MCF 10A (cell line): ENCODE measurements at places on chromosomes 3 and 15.
A peak's percentile ranks its signal among the peaks of the same experiment; 100 is the strongest.

GRCh38 chr3:128083980-128084674, 31.9 kb downstream of the SEC61A1 start:
- DNase-seq, result no peak
- H3K27ac ChIP-seq, result peak overlapping the region; percentile 54
- H3K4me1 ChIP-seq, result peaks cover 8% of the 10 kb centered on the region
- peaks cover 86% of the 10 kb centered on the region for H3K36me3 ChIP-seq
- H3K27me3 ChIP-seq, result no peaks in the 10 kb centered on the region

GRCh38 chr15:25469377-25469776, 30.6 kb upstream of the UBE3A start:
- peaks cover 22% of the 10 kb centered on the region for H3K4me1 ChIP-seq
- peak; percentile 27 for DNase-seq
- H3K36me3 ChIP-seq, result no peaks in the 10 kb centered on the region
- no peaks in the 10 kb centered on the region for H3K27me3 ChIP-seq
- no peak overlapping the region for H3K27ac ChIP-seq

GRCh38 chr3:58068122-58068809, 60.0 kb downstream of the FLNB start:
- peaks cover 16% of the 10 kb centered on the region for H3K36me3 ChIP-seq
- H3K27ac ChIP-seq, result peak overlapping the region; percentile 63
- no peak for DNase-seq

DNA sequence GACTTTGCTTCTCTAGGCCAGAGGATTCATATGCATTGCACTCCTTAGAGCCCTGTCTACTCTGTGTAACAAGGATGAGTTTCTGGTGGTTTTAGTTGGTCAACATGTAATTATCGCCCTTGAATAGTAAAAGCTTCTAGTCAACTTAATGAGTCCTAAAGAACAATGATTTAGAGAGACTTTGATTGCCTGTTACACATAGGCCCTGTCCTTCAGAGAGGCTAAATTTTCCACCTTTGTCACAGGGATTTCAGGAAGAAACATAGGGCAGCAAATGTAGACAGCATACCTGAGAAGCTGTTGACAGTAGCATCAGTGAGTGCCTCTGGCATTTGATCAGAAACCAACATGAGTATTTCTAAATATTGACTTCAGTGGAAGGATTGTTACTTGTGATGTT, 7.1 kb downstream of the BTLA start:
- H3K4me3 ChIP-seq, result no peak overlapping the region
- H3K27ac ChIP-seq, result no peak overlapping the region
- no peaks in the 10 kb centered on the region for H3K36me3 ChIP-seq
- no peak for DNase-seq
- H3K4me1 ChIP-seq, result no peaks in the 10 kb centered on the region

- H3K4me1 ChIP-seq, result peaks cover 8% of the 10 kb centered on the region
Measured at GRCh38 chr15:68427963-68428362, 4.0 kb downstream of the ITGA11 start.

DNA sequence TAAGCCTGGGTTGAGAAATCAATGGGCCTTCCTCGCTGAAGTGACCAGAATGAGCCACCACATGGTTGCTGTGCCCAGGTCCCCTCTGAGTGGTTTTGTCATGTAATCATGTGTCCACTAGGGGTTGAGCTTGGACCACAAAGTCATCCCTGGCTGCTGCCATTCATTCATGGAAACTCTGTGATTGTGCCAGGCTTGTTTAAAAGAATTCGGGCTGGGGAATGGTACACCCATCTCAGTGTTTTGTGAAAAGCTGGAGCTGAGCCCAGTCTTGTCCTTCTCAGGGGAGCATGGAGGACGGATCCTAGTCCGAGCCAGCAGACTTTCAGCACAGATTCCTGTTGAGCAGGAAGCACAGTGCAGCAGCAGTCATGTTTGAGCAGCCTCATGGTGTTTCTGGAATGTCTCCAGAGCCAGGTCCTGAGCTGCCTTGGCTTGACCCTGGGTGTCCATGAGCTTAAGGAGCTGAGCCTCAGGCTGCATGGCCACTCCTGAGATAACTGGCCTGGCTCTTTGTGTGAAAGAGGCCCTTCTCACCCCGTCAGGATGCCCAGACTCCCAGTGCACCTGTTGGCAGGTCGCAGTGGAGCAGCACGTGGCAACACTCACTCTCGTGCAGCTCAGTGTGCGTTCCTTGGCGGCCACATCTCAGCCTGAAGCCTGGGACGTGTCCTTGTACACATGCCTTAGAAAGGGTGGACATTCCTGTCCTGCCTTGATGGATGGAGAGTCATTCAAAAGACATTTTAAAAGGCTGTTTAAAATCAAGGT, 260.3 kb upstream of the TPM1 start:
- H3K36me3 ChIP-seq, result peaks cover 15% of the 10 kb centered on the region
- peak; percentile 86 for DNase-seq
- no peak overlapping the region for H3K27ac ChIP-seq
- no peaks in the 10 kb centered on the region for H3K27me3 ChIP-seq
- H3K4me1 ChIP-seq, result peaks cover 28% of the 10 kb centered on the region
- H3K4me3 ChIP-seq, result no peak overlapping the region

DNA sequence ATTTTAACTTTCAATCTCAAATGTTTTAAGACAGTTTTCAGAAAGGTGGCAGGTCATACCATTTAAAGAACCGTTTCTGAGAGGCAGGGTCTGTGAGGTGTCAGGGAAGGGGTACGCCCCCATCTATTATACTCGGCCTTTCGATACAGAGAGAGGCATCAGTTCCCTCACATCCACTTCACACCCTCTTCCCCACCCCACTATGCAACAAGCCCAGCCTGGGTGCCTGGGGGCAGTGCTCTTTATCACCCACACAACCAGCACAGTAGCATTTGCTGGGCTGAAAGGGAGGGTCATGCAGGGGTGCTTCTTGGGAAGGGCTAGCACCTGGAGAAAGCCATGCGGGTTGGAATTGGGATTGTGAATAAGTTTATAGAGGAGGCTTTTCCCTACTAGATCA, 56.0 kb upstream of the KCNMB2 start:
- H3K4me3 ChIP-seq, result no peak overlapping the region
- no peak overlapping the region for H3K27ac ChIP-seq
- H3K4me1 ChIP-seq, result no peaks in the 10 kb centered on the region

DNA sequence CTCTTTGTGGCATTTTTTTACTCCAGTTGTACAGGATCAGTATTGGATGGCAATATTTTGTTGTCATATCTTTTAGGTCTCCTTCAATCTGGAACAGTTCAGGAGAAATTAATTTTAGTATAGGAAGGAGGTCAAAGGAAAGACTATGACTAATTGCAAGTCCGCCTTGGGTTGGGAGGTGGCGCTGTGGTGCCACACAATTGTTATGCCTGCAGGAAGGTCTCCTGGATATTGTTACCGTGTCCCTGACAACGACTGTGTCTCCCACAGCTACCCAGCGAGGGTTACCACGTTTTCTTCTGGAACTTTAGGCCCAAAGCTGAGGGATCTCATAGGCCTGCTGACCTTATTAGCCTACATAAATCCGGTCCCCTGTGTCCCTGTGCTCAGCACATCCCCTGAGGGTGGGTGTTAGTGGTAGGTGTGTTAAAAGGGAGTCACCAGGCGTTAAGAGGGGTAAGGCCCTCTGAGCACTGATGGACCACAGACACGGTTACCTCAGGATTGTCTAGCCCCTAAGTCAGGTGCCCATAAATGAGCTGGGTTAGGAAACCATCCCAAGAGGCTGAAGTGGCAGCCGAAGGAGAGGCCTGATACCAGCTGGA, 31.5 kb downstream of the KCNAB1 start:
- DNase-seq, result peak; percentile 69
- H3K4me3 ChIP-seq, result no peak overlapping the region
- H3K27ac ChIP-seq, result no peak overlapping the region
- no peaks in the 10 kb centered on the region for H3K36me3 ChIP-seq
- H3K27me3 ChIP-seq, result no peaks in the 10 kb centered on the region

DNA sequence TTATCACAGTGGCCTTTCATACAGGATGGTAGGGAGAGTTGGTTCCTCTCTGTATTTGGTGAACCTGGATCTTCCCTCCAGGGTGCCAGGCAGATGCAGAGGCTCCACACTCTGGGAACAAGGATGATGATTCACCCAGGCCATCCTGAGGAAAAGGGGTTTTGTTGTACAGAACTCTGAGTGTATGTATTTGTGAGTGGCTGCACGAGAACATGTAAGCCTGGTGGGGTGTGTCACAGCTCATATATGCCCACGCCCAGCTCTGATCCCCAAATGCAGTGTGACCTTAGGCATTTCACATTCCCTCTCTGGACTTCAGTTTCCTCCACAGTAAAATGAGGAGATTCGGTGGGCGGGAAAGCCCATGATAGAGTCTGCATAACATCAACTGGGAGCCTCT, 11.6 kb upstream of the CILP start:
- peak; percentile 4 for DNase-seq
- no peaks in the 10 kb centered on the region for H3K36me3 ChIP-seq
- H3K4me3 ChIP-seq, result no peak overlapping the region
- H3K27ac ChIP-seq, result no peak overlapping the region
- no peaks in the 10 kb centered on the region for H3K27me3 ChIP-seq

GRCh38 chr3:119279101-119279554, 15.1 kb upstream of the ARHGAP31 start:
- H3K4me3 ChIP-seq, result no peak overlapping the region
- no peaks in the 10 kb centered on the region for H3K36me3 ChIP-seq
- H3K27me3 ChIP-seq, result no peaks in the 10 kb centered on the region
- no peak overlapping the region for H3K27ac ChIP-seq
- H3K4me1 ChIP-seq, result no peaks in the 10 kb centered on the region

GRCh38 chr3:156732715-156733421, 58.5 kb downstream of the TIPARP start:
- H3K4me1 ChIP-seq, result peaks cover 5% of the 10 kb centered on the region
- H3K27me3 ChIP-seq, result no peaks in the 10 kb centered on the region
- no peak overlapping the region for H3K27ac ChIP-seq
- H3K36me3 ChIP-seq, result peaks cover 7% of the 10 kb centered on the region

- no peak overlapping the region for H3K4me3 ChIP-seq
- peaks cover 25% of the 10 kb centered on the region for H3K4me1 ChIP-seq
- no peaks in the 10 kb centered on the region for H3K36me3 ChIP-seq
- H3K27me3 ChIP-seq, result no peaks in the 10 kb centered on the region
- H3K27ac ChIP-seq, result no peak overlapping the region
Measured at GRCh38 chr3:69791919-69792399, 52.7 kb downstream of the MITF start.

GRCh38 chr3:123296836-123297626, 95.3 kb downstream of the SEC22A start:
- H3K27me3 ChIP-seq, result peaks cover 37% of the 10 kb centered on the region
- H3K27ac ChIP-seq, result no peak overlapping the region
- no peaks in the 10 kb centered on the region for H3K36me3 ChIP-seq

DNA sequence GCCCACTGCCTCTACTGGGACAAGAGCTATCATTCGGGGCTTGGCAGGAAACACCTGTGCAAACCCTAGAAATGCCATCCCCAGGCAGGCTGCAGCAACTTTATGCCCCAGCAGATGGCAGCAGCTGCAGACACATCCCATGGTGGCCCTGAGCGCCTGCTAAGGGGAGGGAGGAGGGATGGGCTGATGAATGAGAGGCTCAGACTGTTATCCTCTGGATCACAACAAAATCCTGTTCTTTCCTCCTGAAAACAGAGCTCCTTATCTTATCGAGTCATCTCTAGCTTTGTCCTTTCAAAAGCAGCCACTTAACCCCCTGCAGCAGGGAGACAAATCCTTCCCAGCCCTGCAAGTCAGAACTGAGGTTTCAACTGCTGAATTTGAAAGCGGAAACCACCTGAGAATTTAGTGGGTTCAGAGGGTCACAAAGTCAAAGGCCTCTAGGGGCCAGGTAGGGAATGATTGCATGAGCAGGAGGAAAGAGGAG, 90.6 kb upstream of the PROK2 start:
- H3K27me3 ChIP-seq, result peaks cover 4% of the 10 kb centered on the region
- no peak overlapping the region for H3K27ac ChIP-seq
- H3K4me3 ChIP-seq, result no peak overlapping the region
- H3K4me1 ChIP-seq, result no peaks in the 10 kb centered on the region
- H3K36me3 ChIP-seq, result no peaks in the 10 kb centered on the region

DNA sequence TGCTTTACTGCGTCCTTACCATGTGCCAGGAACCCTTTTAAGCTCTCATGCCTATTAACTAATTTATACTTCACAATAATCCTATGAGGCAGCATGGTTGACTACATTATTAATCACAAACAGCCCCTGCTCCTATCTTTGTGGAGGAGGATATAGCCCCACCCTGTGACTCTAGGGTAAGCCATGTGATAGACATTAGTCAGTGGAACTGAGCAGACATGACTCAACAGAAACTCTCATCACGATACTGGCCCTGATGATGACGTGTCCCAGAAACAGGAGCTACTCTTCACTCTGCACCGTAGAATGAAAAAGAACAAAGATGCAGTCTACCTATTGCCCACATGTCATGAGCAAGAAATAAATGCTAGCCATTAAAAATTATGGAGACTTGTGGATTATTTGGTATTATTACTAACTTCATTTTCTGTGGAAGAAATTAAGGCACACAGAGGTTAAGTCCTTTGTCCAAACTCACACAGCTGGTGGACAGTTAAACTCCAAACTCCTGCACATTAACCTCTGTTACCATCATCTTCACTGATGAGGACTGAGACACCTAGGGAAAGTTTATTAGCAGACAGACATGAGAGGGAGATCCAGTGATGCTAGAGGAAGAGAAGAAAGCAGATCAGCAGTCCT, 51.2 kb downstream of the CFAP20DC start:
- H3K27ac ChIP-seq, result peak overlapping the region; percentile 91
- no peak overlapping the region for H3K4me3 ChIP-seq
- H3K36me3 ChIP-seq, result peaks cover 7% of the 10 kb centered on the region
- peaks cover 18% of the 10 kb centered on the region for H3K4me1 ChIP-seq
- H3K27me3 ChIP-seq, result no peaks in the 10 kb centered on the region

DNA sequence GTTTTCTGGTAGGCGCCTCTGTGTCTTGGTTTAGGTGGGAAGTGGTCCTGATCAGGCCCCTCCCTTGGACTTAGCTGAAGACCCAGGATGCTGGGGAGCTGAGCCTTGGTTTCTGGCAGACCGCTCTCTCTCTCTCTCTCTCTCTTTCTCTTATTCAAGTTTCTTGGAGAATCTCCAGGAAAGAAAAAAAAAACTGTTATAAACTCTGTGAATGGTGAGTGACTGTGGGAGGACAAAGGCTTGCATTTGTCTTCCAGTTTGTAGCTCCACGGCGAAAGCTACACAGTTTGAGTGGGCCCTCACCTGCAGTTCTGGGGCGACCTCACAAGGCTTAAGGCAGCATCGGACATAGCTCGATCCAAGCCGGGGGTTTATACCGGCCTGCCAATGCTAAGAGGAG, 7.5 kb downstream of the DET1 start:
- H3K27me3 ChIP-seq, result no peaks in the 10 kb centered on the region
- H3K4me1 ChIP-seq, result no peaks in the 10 kb centered on the region
- H3K36me3 ChIP-seq, result no peaks in the 10 kb centered on the region
- no peak overlapping the region for H3K27ac ChIP-seq

GRCh38 chr3:105233010-105233409, 133.7 kb upstream of the ALCAM start:
- H3K36me3 ChIP-seq, result no peaks in the 10 kb centered on the region
- DNase-seq, result no peak
- H3K4me3 ChIP-seq, result no peak overlapping the region
- H3K27ac ChIP-seq, result no peak overlapping the region
- peaks cover 14% of the 10 kb centered on the region for H3K4me1 ChIP-seq
